Fibroblast of skin of left quadriceps (primary cell): ENCODE measurements at places on chromosomes 2 and 18.

- peak; percentile 8 for DNase-seq
Observed at GRCh38 chr2:120109186-120110061, 96.5 kb downstream of the EPB41L5 start.

DNA sequence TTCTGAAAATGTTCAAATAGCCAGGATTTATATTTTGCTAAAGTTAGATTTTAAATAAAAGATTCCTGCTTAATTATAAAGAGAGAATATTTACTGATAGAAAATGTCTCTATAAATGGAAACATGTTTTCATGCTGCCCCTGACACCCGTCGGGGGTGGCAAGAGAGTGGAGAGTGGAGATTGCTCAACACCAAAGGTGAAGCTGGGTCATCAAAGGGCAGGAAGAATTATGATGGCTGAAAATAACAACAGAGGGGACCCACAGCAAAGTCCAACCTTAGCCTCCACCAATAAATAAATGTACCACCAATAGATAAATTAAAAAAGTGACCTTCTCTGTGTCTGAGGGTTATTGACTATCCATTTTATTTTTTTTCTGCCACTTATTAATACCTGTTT lies 326.8 kb upstream of the GYPC start:
- no peak for DNase-seq

GRCh38 chr2:199315299-199316179 lies 142.2 kb downstream of the SATB2 start:
- DNase-seq: peak; percentile 30

- DNase-seq: no peak
Observed at GRCh38 chr2:157216286-157216965, 41.1 kb upstream of the GALNT5 start.

DNA sequence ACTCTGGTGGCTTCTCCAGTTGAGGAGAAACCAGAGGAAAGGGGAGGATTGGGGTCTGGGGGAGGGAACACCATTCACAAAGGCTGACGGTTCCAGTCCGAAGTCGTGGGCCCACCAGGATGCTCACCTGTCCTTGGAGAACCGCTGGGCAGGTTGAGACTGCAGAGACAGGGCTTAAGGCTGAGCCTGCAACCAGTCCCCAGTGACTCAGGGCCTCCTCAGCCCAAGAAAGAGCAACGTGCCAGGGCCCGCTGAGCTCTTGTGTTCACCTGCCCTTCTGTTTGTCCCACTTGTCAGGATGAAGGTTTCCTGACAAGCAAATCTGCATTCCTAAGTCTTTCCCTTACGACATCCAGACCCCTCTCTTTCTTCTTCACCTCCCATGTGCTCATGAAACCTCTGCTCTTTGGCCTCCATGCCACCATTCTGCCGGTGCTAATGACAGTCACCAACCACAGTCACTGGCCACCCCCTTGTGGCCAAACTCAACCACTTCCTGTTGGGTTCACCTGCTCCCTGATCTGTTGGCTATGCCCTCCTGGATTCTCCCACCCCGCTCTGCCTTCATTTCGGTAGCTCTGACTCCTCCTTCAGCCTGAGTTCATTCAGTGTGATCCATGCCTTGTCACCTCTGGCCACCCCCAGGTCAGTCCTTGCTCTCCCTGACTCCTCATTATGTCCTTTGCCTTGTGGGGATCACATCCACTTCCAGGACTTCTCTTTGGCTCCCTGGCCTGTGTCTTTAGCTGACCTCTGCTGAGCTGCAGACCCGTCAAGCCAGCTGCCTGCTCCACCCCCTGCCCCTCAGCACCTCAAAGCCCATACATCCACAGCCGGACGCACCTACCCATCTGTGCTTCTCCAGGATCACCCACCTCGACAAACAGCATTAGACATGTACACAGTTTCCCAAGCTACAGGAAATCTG lies 17.6 kb downstream of the EMX1 start:
- DNase-seq: no peak

DNA sequence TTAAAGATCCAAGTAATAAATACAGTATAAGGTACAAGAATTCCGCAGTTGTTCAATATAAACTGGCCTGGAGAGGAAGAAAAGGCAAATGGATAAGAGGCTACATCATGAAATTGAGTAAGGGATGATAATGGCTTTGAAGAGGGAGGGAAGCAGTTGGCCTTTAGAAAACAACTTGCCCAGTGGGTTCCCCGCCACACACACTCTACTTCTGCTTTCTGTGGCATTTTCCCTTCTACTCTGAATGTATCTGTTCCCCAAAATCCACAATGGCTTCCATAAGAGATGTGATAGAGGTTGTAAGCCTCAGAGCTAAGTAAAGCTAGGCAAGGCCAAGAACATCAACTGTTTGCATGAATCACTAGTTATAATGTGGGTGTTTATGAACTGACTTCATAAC lies 221.3 kb downstream of the MBD2 start:
- no peak for DNase-seq

DNA sequence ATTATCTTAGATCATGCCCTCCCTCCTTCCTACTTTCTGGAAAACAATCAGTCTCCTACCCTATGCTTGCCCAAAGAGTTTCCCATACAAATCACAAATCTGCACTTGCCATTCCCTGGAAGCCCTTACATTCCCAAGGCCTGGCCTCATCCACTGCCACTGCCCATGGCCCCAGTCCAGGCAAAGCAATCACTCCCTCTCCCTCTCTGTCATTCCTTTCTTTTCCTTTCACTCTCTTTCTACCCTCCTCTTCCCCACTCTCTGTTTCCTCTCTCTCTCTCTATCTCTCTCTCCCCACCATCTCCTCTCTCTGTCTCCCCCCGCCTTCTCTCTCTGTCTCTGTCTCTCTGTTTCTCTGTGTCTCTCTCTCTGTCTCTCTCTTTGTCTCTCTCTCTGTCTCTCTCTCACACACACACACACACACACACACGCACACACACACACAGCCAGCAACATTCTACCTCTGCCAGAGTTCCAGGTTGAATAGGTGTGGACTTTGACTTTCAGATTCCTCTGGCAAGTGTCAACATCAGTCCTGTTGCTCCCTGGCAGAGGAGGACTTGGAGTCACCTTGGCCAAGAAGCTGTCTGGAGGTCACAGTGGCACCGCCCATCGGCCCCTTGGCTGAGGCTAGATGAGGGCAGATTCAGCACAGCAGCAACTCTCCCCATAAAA lies 43.7 kb upstream of the NAT8 start:
- DNase-seq: no peak

DNA sequence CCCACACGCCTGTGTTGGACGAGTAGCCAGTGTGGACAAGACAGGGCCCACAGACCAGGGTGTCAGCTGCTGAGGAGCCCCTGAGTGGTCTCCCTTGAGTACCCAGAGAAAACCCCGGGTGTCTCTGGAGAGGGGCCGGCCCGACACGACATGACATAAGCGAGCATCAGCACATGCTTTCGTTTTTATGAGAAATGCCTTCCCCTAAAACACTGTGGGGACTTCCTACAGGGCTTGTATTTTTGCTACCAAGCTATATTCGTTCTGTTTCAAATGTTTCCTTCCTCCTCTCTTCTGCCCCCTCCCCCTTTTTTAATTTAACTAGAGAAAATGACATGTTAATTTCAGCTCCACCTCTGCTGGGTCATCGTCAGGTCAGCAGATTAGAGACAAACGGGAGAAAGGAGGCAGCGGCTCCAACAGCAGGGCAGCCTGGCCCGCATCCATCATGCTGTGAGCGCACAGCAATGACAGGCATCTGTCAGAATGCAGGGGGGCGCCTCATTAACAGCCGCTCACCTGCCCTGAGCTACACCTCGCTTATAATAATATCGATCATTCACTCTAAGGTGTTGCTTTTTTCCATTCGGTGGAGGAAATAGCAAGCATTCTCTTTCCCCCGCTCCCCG lies 286.2 kb downstream of the ZNF516 start:
- no peak for DNase-seq

DNA sequence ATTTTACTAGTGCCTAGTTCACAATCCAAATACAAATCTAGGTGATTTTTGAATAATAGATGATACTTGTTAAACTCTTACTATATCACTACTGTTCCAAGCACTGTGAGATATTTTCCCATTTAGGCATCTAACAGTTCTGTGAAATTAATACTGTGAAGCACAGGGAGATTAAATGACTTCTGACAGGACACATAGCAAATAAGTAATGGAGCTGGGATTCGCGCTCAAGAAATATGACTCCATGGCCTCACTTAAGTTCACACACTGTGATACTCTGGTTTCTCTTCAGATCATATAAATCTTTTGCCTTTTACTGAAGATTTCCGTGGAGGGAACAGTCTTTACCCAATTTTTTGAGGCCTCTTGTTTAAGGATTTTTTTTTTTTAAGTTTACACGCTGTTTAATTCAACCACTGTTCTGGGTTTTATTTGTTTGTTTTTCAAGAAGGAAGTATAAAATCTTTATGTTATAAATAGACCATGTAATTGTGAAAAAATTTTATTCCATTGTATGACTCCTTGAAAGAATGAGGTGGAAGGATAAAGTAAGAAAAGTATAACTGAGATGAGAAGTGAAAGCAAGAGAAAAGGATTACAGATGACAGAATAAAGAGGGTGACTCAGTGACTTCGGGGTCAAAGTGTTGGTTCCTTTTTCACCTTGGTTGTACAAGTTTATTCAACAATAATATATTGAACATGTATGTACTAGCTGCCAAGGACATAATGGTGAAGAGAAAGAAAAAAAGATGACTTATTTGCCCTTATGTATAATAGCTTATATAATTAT lies 30.2 kb downstream of the RBM45 start:
- DNase-seq: no peak

- DNase-seq: no peak
Observed at GRCh38 chr2:48693645-48694044, 61.9 kb downstream of the LHCGR start.

- no peak for DNase-seq
Observed at GRCh38 chr2:132448771-132449170, 32.2 kb downstream of the GPR39 start.

DNA sequence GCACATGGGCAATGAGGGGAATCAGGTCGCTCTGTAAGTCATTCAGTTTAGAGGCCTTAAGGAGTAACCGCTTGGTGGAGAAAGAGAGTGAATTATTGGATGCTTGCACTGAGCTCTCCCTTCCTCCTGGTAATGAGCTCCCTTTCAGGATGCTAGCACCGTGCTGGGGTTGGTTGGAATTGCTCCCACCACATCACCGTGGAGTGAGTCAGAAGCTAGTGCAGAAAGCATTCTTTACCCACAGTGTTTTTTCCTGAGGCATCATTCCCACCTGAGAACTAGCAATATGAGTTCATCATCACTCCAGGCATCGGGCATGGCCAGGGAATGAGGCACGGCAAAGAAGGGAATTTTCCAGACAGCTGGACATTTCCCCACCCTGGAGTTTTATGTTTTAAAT lies 57.6 kb downstream of the ITGB6 start:
- DNase-seq: no peak

GRCh38 chr2:37868866-37869265 lies 56.2 kb upstream of the RMDN2 start:
- DNase-seq: no peak

DNA sequence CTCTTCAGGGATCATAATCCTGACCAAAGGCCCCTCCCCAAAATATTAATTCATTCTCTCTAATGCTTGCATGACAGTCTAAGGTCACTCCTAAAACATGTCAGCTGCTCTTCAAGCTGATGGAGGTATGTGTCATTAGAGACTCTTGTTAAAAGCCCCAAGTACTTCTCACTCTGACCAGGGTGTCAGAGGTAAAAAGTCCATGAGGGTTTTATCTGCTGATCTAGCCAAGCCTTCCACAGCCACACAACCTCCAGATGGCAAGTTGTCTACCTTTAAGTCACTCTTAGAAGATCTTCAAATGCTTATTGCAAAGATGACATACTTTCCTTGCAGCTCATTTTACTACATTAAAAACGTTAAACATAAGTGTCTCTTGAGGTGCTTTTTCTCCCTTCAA lies 83.6 kb upstream of the ETAA1 start:
- DNase-seq: no peak

DNA sequence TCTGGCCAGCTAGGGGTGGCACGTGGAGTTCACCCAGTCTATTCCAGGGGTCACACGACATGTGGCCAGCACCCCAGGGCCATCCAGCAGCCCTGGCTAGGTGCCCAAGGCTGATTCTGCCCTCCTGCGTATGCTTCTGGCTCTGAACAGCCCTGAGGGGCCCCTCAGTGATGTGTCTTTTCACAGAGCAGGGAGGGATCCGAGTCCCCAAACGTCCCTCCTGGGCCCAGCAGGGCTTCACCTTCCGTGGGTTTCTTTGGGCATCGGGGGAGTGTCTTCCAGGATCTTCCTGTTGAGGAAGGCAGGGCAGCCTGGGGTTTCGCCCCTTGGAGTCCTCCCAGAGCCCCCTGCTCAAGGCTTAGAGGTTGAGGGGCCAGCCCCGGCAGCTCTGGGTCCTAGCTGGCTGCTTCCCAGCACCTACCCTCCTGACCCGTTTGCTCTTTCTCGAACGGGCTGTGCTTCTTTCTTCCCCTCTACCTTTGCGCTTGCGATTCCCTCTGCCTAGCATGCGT lies 165.9 kb downstream of the DYSF start:
- no peak for DNase-seq

GRCh38 chr2:226256709-226257376 lies 542.8 kb downstream of the IRS1 start:
- DNase-seq: no peak

- DNase-seq: no peak
Observed at GRCh38 chr2:171514908-171515582, 7.2 kb upstream of the CYBRD1 start.

DNA sequence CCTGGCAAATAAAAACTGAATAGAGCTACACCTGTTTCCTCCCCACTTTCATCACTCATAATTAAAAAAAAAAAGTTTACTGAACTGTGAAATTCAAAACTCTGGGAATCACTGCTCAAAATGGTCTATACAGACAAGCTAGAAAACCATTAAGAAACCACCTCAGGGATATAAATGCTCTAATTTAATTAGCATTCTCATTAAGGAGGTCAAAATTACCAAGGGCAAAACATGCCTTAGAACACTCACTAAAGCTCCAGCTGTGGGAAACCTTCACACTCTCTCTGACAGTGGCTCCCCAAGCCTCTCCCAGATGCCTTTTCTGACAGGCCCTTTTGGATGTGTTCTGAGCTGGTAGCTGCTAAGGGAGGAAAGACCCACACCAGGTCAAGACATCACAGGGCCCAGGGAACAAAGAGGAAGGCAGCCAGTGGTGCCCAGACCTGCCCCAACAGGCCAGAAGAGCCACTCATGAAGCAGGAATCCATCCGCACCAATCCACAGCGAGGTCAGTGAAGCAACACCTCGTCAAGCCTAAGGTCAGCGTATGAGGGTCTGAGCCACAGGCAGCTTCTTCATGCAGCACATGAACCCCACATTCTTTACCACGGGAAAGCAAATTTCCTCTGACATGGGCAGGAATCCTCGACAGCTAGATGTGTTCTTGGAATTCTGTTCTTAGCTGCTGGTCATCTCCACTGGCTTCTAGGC lies 35.6 kb downstream of the XDH start:
- DNase-seq: no peak

DNA sequence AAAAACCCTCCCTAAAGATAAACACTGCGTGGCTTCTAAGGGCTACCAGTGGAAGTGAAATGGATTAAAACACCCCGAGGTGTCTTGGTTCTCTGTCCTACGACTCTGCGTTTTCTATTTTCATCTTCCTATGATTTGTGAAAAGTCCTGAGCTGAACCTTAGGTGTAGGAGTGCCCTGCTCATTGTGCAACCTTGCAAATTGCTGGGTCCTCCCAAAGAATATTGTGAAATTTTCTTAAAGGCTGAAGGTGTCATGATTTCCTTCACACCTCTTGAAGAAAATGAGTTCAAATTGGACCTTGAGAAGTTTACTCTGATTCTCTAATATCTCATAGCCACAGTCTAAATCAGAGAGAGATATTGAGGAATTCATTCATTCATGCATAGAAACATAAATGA lies 1.8 kb upstream of the SLC19A3 start:
- no peak for DNase-seq

- DNase-seq: no peak
Observed at GRCh38 chr2:42973726-42974125, 181.3 kb upstream of the HAAO start.

- DNase-seq: no peak
Observed at GRCh38 chr2:181658444-181658843, 1.5 kb upstream of the CERKL start.
